Activated effector memory CD4-positive, alpha-beta T cell treated with anti-CD3 and anti-CD28 coated beads, Interleukin-2, amount 50 U/mL, for 16 hours (primary cell): ENCODE measurements at places on chromosomes 12 and 14.
A peak's percentile ranks its signal among the peaks of the same experiment; 100 is the strongest.

GRCh38 chr14:75711105-75711795 is 50.2 kb downstream of the TTLL5 start:
- DNase-seq, result no peak

- no peak for DNase-seq
Observed at GRCh38 chr12:68612697-68613096, 2.0 kb downstream of the RAP1B start.

GRCh38 chr14:30227436-30227835 is 299.8 kb upstream of the PRKD1 start:
- no peak for DNase-seq

DNA sequence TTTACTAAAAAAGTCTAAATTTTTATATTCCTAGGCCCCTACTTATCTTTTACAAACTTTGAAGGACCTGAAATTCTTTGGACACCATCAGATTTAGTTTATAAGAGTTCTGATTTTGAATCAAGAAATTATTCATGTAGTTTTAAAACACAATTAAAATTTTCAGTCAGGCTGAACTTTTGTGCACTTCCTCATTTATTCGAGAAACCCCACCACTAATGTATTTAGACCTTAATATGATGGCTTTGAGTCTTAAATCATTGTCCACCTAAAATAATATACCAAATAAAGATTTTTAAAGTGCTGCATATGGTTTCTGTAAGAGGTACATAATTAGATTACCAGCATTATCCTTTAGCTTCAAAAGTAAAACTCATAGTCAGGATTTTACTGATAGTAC is 103.4 kb downstream of the PAWR start:
- no peak for DNase-seq

DNA sequence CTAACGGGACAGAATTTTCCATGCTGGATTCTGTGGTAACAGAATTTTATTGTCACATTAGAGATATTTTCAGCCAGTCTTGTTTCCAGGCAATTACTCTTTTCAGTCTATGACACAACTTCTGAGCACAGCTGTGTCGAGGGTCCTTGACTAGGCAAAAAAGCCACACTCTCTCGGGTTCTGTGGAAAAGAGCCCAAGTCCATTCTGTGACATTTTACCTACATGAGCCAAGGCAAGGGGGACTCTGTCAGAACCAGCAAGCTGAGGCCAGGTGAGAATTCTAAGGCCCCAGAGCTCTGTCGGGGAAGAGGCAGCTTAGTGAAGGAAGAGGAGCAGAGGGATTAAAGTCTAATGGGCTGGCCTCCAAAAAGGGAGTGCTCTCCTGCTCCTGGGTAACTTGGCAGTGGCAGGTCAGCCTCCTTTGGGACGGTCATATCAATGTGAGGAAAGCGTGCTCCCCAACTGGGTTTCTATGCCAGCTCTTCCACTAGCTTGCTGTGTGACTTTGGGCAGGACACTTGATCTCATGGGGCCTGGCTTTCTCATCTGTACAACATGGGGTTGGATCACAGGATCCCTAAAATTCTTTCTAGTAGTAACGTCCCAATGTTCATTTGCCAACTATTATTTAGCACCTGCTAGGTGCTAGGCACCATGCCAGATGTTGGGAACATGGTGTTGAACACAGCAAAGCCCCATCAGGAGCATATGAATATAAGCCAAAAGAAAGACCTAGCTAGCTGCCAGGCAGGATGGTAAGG is 16.0 kb upstream of the RIC8B start:
- no peak for DNase-seq

DNA sequence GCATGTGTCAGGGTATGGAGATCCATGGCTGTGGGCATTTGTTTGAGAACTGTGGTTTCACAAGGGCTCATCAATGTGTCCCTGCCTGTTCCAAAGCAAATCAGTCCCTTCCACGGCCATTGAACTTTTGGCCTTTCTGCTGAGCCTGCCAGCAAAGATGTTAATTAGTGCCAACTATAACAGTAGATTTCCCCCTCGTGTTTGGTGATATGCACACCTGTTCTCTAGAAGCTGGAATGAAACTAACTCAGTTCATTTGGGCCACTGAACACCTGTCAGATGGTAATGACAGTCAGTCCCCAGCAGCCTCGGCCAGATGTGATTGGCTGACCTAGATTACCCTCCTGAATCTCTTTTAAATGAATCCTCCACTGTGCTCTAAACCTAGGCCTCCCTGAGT is 43.2 kb downstream of the IRAK3 start:
- no peak for DNase-seq

DNA sequence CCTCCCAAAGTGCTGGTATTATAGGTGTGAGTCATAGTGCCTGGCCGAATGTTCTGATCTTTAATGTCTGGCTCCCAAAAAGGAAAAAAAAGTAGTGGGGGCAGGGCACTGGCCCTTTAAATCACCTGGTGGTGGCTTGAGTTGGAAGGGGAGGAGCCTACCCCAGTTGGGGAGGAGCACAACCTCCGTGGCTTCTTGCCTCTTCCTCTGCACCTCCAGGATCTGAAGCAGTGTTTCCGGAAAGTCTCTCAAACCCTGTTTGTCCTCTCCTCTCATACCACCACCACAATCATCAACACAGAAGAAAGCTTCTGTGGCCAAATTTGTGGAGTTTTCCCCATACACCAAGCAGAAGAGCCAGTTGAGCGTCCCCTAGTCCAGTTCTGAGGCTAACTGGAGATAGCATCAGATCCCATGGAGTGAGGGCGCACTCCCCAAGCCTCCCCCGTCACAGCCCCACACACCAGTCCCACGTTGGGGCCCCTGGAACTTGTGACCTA is 24.3 kb upstream of the RCOR1 start:
- peak; percentile 81 for DNase-seq

DNA sequence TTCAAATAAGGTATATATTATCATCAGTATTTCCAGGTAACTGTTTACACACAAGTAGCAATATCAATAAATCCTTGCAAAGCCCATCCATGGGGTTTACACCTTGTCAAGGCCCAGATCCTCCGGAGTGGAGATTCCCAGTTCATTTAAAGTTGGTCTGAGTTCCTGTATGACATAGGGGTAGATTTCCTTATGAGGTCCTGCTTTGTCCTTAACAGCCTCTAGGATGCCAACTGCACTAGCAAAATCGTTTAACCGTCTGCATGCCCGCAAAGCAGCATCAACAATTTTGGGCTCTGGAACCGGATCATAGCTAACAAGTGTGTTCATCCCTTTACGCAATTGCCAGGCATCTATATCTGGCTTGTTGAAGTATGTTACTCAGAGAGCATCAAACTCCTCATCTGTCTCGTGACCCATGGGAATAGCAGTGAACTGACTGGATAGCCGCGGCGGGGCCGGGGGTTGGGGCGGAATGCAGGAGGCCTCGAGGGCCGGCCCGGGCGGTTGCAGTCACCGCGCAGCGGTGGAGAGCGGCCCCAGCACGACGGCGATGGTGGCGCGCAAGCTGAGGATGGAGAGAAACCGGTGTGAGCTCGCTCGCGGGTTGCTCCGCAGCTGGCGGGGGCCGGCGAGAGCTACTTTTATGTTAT is 30.6 kb upstream of the FBXO34 start:
- no peak for DNase-seq

DNA sequence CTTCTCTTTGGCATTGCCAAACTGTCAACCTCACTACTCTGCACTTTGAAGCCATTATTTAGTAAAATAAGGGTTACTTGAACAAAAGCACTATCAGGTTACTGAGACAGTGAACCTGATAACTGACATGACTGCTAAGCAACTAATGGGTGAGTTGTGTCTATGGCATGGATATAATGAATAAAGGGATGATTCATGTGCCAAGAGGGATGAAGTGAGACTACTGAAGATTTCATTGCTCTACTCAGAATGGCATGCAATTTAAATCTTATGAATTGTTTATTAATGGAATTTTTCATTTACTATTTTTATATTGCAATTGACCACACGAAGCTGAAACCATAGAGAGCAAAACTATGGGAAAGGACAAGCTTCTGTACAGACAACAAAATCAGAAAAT is 74.4 kb downstream of the CEP128 start:
- no peak for DNase-seq

DNA sequence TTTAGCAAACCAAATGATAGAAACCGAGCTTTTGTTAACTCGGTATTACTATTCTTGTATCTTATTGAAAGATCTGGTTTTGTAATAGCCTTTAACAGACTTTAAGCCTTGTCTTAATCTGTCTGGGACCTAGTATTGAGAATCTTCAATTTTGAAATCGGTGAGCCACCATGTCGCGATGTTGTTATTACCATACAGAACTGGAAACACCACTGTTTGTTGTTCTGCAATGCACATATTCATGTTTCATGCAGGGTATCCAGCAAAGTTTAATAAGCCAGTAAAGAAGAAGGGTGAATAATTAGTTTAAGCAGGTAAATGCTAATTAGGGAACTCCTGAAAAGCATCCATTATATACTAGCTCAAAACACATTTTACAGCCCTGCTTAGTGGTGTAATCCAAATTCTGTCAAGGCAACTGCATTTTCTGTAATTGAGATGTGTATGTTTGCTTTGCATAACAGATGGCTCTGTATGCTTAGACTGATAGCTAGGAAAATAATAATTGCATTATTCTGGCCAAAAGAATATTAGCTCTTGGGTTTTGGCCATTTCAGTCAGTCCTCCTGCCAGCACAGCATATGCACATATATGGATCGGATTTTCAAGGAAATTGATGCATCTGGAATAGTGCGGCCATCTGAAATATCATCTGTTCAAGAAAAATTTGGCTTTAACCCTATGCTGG is 389.2 kb downstream of the EGLN3 start:
- no peak for DNase-seq

GRCh38 chr12:32874078-32874477 is 22.5 kb downstream of the PKP2 start:
- no peak for DNase-seq

DNA sequence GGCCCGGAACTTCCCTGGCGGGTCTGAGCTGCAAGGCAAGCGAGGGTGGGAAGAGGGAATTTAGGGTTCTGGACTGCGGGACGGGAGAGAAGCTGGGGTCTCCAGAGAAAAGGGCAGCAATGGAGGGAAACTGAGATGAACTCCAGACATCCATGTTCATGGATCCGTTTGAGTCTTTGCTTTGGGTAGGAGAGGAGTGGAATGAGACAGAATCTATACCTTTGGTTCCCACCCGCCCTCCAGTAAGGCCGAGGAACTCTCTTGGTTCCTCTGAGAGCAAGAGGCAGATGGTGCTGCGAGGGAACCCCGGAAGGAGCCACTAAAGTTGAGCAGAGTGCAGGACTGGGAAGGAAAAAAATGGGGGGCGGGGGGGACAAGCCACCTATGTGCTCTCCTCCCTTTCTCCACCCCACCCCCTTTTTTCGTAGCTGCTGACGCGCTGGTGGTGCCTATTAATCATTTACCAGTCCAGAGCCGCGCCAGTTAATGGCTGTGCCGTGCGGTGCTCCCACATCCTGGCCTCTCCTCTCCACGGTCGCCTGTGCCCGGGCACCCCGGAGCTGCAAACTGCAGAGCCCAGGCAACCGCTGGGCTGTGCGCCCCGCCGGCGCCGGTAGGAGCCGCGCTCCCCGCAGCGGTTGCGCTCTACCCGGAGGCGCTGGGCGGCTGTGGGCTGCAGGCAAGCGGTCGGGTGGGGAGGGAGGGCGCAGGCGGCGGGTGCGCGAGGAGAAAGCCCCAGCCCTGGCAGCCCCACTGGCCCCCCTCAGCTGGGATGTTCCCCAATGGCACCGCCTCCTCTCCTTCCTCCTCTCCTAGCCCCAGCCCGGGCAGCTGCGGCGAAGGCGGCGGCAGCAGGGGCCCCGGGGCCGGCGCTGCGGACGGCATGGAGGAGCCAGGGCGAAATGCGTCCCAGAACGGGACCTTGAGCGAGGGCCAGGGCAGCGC is 1.2 kb downstream of the SSTR1 start:
- no peak for DNase-seq

GRCh38 chr12:131113568-131114270 is 160.0 kb downstream of the ADGRD1 start:
- DNase-seq, result no peak

- no peak for DNase-seq
Observed at GRCh38 chr12:52877242-52877641, 27.6 kb downstream of the KRT8 start.

DNA sequence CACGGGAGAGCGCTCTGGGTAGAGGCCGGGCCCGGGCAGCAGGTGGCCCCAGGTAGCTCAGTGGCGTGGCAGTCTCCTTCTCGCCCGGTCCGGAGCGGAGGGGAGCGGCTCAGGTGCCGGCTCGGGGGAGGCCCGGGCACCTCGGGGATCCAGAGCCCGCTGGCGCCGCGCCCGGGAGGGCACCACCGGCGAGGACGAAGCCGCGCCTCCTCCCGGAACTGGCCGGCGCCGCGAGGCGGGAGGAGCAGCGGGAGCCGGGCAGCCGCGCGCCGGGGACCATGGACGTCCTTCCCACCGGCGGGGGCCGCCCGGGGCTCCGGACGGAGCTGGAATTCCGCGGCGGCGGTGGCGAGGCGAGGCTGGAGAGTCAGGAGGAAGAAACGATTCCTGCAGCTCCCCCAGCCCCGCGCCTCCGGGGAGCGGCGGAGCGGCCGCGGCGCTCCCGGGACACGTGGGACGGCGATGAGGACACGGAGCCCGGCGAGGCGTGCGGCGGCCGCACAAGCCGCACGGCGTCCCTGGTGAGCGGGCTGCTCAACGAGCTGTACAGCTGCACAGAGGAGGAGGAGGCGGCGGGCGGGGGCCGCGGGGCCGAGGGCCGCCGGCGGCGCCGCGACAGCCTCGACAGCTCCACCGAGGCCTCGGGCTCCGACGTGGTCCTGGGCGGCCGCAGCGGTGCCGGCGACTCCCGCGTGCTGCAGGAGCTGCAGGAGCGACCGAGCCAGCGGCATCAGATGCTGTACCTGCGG is 21.5 kb upstream of the GNS start:
- DNase-seq, result peak; percentile 65

DNA sequence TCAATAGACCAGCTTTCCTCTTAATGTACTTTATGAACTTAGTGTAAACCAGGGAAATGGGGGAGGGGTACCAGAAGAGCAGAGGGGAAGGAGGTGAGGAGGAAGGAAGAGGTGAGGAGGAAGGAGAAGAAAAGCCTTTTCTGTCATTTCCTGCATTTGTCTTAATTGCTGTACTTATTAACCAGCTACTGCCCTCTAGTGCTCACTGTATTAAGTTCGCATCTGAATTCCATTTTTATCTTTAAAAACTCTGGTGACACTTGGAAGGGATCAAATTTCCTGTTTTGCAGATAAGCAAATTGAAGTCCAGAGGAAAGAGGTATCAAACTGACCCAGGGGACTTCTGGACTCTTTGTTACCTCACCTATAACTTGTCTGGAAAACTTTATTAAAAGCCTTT is 22.2 kb downstream of the MANSC1 start:
- no peak for DNase-seq

DNA sequence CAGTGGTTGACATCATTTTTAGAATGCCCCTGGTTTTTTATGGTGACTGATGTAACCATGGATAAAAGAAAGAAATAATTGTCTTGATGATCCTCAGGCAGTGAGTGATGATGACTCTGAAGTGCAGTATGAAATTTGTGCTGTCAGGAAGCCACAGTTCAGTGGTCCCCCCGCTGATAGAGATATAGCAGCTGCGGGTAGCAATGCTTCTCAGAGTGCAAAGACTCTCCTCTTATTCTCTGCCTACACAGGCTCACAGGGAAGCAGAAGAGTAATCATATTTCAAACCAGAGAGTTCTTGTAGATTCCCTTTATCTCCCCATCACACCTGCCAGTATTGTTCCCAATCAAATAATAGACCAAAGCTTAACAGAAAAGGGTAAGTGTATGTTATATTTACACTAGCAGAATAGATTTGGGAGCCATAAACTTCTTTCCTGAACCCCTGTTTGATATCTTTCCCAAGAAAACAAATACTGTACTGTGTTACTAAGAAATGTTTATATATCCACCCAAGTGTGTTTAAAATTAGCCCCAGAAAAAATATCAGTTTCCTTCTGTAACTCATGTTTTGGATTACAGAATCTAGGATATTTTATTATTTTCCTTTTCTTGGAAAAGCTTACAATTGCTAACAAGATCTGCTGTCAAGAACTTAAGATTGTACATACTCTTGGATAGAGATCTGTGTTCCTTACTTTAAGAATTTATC is 1817.4 kb upstream of the FLRT2 start:
- no peak for DNase-seq
